ENCODE measurements at places on chromosomes 7 and 10.

GRCh38 chr10:1020460-1020859, 5.2 kb downstream of the IDI2 start:
- no peak for DNase-seq

GRCh38 chr7:111401516-111401915, 160.8 kb downstream of the IMMP2L start:
- DNase-seq = no peak

DNA sequence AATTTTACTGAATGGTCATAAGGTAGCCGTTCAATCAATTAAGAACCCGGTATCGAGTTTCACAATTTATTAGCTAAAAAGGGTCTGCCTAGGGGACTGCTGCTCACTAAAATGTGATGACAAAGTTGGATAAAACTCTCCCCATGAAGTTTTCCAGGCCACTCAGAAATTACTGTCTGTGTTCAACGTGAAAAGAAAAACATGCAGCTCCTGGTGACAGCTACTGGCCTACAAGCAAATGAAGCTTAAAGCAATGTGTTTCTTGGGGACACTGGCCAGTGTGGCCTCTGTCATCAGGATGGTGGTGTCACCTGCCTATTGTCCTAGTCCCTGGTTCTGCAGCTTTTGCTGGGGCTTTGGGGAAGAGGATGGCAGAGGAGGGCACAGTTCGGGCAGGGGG, 222.6 kb downstream of the WDR11 start:
- DNase-seq = no peak

DNA sequence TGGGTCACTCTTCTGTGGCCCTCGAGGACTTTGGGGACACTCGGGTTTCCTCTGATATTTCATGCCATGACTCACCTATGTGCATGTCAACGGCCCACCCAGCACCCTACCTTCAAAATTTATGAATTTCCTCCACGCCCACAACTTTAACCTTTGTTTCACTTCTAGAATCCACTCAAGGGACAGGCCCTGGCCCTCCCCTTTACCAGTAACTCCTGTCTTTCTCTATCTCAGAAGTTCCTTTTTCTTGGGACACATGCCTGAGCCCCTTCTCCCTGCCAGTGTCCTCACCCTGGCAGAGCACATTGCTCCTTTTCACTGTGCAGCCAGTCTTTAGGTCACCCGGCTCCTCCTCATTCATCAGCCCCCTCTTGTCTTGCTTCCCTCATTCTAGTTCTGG, 282.5 kb upstream of the KLF6 start:
- no peak for DNase-seq

GRCh38 chr7:27359181-27360125, 116.9 kb downstream of the EVX1 start:
- DNase-seq = no peak

- DNase-seq = no peak
Measured at GRCh38 chr10:127197154-127197432, 702 bp upstream of the INSYN2A start.

- DNase-seq = no peak
Measured at GRCh38 chr10:69558559-69558958, 14.7 kb downstream of the NEUROG3 start.

- DNase-seq = no peak
Measured at GRCh38 chr10:67723601-67724000, 27.6 kb upstream of the CTNNA3 start.

GRCh38 chr10:11793762-11794479, 29.2 kb upstream of the PROSER2 start:
- DNase-seq = no peak

- DNase-seq = no peak
Measured at GRCh38 chr7:3980300-3980643, 679.2 kb downstream of the SDK1 start.

DNA sequence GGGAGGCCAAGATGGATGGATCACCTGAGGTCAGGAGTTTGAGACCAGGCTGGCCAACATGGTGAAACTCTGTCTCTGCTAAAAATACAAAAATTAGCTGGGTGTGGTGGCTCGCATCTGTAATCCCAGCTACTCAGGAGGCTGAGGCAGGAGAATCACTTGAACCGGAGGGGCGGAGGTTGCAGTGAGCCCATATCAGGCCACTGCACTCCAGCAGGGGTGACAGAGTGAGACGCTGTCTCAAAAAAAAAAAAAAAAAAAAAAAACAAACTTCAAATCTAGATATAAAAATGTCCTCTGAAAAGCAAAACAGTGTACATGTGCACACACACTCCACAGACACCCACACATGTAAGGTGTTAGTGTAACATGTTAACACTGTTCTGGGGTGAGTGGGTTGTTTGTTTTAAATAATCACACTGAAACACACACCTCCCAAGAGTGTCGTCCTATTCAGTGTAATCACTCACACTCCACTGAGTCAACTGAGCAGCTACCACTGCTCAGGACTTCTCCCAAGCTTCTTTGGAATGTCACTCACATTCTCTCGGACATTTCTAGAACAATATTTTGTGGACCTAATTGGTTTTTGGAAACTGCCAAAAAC, 12.8 kb upstream of the RGS10 start:
- DNase-seq = no peak

- DNase-seq = no peak
Measured at GRCh38 chr10:12420530-12421120, 71.3 kb downstream of the CAMK1D start.

DNA sequence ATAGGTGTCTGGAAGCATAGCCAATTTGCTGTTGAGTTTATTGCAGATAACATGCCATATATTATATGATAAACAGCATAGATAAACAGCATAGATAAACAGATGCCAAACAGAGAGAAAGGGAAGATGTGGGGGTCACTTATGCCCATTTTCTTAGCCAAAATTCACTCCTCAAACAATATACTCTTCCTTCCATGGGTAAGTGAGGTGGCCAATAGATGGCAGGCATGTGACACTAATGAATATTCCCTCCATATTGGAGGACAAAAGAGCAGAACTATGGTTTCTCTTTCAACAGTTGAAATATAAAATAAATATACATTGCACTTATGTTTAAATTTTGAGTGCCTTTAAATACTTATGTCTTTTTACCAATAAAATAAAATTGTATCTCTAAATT, 1212.8 kb downstream of the REEP3 start:
- no peak for DNase-seq

- DNase-seq = no peak
Measured at GRCh38 chr10:30092151-30092790, 32.9 kb upstream of the JCAD start.

DNA sequence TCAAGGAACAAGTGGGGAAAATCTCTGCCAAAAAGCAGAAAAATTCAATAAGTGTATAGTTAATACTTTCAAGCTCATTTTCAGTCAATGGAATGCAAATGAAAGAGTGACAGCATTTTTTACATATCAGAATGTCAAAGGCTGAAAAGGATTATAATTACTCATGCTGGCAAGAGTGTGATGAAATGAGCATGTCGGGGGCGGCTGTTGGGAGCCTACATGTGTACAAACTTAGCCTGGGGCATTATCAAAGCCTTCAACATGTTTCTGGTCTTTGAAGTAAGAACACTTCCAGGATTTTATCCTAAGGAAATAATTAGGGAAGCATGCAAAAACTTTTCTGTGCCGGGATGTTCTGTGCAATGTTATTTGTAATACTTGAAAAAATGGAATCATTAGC, 221.7 kb upstream of the LYZL1 start:
- no peak for DNase-seq

DNA sequence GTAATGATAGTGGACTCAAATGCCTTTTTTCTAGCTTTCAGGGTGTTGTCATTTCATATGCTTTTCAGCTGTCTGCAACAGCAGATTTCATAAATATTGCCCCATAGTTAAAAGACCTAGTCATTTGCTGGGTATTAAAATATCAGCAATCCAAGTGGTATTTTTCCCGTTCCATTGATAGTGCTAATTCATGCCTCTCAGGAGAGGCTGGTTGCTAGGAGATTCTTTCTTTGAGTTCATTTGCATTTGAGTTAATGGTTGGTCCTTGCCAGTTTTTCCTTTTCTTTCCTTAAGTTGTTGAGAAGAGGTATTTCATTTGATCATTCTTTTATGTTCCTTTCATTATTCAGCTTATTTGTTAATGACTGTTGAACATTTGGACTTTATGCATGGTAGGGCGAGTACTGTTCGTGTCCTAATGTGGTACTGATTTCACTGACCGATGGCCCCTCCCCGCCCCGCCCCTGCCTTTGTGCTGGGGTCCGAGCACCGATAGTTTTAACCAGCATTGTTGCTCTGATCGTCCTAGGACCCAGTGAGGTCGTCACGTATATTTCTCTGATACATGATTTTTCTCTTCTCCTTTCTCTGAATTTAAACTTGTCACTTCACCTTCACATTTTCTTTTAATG, 128.6 kb downstream of the CCNY start:
- no peak for DNase-seq

- DNase-seq = no peak
Measured at GRCh38 chr7:70557338-70557737, 574.6 kb upstream of the GALNT17 start.

DNA sequence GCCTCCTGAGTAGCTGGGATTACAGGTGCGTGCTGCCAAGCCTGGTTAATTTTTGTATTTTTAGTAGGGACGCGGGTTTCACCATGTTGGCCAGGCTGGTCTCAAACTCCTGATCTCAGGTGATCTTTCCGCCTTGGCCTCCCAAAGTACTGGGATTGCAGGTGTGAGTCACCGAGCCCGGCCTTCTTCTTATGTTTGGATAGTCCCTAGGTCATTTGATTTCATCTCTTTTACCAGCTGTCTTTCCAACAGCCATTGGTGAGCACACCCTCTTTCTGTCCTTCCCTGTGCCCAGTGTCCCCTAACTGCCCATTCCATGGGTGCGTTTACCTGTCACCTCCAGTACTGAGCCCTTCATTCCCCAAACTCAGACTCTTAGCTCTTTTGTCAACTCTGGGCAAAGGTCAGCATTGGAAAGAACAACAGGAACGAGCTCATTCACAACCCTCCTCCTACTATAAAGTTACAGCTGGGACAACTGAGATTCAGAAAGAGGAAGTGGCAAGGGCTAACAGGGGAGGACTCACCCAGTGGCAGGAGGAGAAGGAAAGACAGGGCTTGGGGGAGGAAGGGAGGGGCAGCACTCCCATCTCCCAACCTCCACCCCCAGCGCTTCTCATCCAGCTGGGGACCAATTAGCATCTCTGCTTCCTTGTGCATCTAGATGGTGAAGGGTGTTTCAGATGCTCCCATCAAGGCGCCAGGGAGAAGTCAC, 5.6 kb downstream of the SSC4D start:
- no peak for DNase-seq

DNA sequence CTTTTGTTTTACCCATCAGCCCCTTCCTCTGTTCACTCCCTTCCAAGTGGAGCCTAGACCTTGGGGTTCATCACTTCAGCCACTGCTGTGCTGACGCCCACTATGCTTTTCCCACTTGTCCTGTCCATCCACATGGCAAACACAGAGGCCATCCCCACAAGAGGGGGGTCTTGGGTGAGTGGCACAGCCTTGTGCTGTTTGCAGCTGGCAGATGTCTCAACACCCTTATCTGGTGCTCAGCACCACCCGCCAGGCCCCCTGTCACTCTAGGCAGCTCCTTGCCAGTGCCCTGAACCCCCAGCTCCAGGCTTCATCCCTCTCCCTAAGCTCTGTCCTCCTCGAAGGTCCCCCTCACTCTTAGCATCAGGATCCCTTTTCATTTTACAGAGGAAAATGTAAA, 13.1 kb downstream of the BLVRA start:
- DNase-seq = no peak

DNA sequence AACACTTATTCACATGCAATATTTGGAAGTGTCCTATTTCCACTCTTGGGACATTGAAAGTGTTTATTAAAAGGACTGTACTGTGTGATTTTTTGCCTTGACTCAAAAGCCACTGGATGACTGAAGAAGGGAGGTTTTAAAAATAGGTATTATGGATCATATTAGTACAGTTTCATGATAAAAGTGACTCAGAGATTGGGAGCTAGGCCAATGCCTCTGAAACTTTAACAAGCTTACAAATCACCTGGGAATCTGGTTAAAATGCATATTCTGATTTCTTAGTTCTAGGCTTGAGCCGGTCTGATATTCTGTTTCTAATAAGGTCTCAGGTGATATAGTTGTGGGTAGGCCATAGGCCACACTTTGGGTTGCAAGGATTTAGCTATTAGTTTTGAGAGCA, 191.2 kb downstream of the PLXDC2 start:
- DNase-seq = no peak

- no peak for DNase-seq
Measured at GRCh38 chr10:77869626-77870420, 56.7 kb downstream of the DLG5 start.

GRCh38 chr7:41439515-41439879, 263.4 kb downstream of the INHBA start:
- no peak for DNase-seq

DNA sequence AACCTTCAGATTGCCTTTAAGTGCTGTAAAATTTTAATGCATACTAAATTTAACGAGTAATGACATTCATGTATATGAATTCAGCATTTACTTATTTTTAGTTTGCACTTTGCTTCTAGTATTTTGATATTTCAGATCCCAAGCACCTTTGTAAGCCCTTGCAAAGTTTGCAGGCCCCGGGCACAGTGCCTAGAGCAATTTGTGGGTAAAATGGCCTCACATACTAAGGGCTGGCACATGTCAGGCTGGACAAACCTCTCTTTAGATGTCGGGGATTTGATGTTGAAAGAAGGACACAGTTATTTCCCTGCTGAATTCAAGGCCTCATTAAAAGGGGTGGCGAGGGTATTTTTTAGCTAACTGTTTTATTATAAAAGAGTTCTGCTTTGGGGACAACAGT, 270.3 kb upstream of the HABP2 start:
- no peak for DNase-seq

DNA sequence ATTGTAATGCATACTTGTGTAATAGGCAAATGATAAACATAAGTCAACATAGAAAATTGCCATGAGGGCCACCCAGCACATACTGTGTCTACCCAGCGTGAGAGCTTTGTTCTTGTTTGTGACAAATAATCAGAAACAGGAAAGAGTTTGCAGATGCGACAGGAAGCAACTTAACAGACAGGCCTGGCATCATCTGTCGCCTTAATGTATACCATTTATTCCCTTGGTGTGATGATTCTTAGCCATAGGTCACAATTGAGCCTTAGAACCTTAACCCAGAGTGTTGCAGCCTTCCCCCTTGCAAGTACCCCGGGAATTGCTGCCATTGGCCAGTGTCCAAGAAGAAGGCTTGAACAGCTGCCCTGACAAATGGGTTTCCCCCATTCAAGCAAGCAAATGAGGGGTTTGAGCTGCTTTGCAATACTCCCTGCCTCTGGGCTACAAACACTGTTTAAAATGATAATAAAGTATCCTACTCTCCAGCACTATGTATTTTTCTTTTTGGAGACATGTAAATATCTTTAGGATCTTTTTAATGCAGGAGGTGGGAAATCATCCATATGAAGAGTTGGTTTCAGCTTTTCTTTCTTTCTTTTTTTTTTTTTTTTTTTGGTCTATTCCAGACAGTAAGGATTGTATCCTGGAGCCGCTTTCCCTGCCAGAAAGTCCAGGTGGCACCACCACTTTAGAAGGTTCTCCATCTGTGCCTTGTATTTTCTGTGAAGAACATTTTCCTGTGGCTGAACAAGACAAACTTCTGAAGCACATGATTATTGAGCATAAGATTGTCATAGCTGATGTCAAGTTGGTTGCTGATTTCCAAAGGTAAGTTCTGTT, 80.0 kb downstream of the ZNF277 start:
- DNase-seq = no peak
